ENCODE measurements at places on chromosomes 3 and 15.
A peak's percentile ranks its signal among the peaks of the same experiment; 100 is the strongest.

GRCh38 chr3:151305060-151305774 is 11.4 kb downstream of the GPR87 start:
- DNase-seq, result no peak

DNA sequence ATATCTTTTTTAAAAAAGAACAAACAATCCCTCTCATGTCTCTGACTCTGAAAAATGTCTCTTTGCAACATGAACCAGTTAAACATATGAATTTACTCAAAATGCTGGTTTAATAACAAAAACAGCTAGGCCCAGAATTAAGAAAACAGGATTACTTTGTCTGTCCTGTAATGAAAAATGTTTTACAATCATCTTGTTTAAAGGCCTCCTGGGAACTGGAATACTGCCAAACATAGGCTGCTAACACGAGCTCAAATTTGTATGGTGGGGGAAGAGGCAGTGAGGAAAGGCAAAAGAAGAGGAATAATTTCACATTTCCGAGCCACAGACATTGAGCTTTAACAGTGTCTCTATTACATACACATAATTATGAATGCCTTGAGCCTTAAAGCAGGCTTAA is 61.7 kb upstream of the PPIB start:
- no peak for DNase-seq

GRCh38 chr3:124373524-124373923 is 356.7 kb upstream of the UMPS start:
- peak; percentile 55 for DNase-seq

- DNase-seq, result no peak
Observed at GRCh38 chr15:100463515-100463914, 65.2 kb downstream of the CERS3 start.

DNA sequence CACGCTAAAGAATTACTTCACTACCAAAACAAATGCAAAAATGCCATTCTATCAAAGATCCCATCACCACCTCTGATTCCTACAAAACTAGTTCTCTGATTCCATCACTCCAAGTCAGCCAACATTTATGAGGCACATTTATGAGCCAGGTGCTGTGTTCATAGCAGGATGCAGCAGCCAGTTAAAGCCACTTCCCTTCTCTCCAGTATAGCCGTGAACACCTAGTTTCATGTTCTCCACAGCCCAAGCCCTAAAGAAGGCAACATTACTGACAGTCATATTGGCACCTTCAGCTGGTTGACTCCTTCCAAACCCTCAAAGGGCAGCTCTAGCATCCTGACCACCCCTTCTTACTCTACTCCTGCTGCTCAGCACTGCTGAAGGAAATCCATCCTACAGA is 36.4 kb downstream of the RYK start:
- DNase-seq, result no peak

- DNase-seq, result no peak
Observed at GRCh38 chr3:9897408-9898372, 5.0 kb upstream of the IL17RE start.

GRCh38 chr15:40750885-40751284 is 4.2 kb downstream of the RMDN3 start:
- no peak for DNase-seq

DNA sequence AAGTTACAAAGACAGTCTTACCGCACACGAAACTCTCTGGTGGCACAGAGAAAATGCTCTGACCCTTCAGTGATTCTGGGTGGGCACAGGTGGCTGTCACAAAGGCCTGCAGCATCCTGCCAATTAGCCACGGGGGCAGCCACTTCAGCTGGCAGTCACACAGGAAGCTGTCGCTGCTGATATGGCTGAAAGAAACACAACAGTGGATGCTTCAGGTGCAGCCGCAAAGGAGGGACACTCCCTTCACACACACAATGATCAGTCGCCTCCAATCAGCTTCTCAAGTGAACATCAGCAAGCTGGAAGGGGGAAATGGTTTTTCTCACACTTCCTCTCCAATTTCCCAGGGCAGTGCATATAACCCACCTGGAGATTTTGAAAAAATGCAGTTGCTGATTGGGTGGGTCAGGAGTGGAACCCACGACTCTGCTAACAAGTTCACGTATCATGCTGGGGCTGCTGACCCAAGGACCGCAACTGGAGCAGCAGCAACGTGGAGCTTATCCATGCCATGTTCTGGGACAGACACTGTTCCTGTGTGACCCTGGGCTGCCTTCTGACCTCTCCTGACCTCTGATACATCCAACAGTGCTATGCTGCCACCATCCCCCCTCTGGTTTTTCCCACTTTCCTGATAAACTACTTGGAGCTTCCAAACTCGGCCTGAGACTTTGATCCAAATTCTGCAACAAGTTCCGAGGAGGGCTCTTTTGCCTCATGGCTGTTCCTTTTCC is 106.6 kb downstream of the LRIG1 start:
- peak; percentile 81 for DNase-seq

DNA sequence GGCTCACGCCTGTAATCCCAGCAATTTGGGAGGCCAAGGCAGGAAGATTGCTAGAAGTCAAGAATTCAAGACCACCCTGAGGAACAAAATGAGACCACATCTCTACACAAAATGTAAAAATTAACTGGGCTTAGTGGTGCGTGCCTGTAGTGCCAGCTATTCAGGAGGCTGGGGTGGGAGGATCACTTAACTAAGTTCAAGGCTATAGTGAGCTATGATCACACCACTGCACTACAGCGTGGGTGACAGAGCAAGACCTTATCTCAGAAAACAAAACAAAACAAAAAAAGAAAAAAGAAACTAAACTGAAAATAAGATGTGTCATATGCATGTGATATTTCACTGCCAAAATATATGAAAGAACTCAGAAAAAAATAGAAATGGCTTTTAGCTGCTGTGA is 243.3 kb upstream of the CCDC54 start:
- no peak for DNase-seq

- no peak for DNase-seq
Observed at GRCh38 chr3:40878464-40878905, 320.8 kb upstream of the CTNNB1 start.

- DNase-seq, result no peak
Observed at GRCh38 chr15:38017721-38018120, 83.3 kb downstream of the TMCO5A start.

- no peak for DNase-seq
Observed at GRCh38 chr3:94307588-94307987, 244.7 kb downstream of the NSUN3 start.

DNA sequence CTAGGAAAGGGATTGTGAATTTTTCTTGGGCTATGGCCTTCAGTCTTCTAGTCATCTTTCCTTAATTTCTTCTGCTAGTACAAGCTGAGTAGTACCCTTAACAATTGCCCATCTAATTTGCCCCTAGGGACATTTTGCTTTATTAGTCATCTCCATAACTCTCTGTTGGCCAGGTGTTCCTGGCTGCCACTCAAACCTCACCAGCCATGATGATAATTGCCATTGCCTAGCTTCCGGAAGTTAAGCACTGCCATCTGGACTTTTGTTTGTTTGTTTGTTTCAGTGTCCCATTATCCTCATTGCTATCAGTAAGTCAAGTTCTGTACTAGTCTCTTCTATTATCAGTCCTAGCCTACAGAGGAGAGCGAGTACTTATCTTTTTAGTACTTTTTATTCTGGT is 36.6 kb upstream of the UBL7 start:
- DNase-seq, result no peak

- no peak for DNase-seq
Observed at GRCh38 chr3:535566-536416, 339.2 kb downstream of the CHL1 start.

DNA sequence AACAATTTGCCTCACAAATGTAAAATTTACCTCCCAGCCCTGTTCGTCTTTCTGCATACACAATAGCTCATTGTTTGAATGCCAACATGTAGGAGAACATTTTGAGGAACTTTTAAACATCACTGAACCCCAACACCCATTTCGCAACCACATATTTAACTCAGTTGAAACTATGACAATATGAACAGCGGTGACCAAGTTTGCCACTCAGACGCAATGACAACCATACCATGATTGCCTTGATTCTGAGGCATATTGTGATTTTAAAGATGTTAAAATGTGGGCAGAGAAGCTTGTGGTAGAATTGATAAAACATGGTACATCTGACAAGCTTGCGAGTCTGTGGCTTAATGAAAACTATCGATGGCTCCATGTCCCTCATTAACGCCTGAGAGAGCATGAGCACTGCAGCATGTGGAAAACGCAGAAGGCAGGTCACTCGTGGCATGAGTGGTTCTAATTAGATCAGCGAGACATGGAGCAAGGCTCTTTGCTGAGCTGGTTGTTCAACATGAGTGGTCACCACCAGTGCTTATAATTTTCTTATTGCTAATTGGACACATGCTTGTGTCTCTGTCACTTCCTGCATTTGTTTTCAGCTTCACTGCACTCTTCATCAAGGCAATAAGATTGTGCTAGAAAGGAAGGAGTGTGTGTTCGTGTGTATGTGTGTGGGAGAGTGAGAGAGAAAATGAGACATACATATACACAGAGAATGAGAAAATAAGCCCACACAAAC is 116.8 kb downstream of the CHST2 start:
- DNase-seq, result no peak

GRCh38 chr3:14440168-14440518 is 37.7 kb downstream of the SLC6A6 start:
- no peak for DNase-seq
